ENCODE measurements at places on chromosomes 3 and 15.

- no peak for DNase-seq
Observed at GRCh38 chr3:169285057-169286033, 378.2 kb downstream of the MECOM start.

GRCh38 chr15:72202801-72203506 is 5.4 kb upstream of the GRAMD2A start:
- DNase-seq: no peak

DNA sequence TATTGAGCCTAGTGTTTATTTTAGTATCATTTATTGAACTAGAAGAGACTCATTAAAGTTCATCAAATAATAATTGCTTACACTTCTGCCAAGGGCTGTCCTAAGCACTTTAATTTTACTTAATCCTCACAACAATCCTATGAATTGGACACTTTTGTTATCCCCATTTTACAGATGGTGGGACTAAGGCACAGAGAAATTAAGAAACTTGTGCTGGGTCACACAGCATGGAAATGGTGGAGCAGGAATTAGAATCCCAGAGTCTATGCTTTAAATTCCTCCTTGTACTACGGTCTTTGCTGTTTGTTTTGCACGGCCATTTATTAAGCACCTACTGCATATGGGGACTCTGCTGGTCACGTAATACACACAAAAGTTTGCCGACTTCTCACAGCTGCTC is 7.9 kb downstream of the ATP2B2 start:
- DNase-seq: no peak

GRCh38 chr3:151896246-151897012 is 23.0 kb downstream of the SUCNR1 start:
- DNase-seq: no peak

GRCh38 chr15:89899295-89899945 is 5.6 kb upstream of the AP3S2 start:
- DNase-seq: no peak

DNA sequence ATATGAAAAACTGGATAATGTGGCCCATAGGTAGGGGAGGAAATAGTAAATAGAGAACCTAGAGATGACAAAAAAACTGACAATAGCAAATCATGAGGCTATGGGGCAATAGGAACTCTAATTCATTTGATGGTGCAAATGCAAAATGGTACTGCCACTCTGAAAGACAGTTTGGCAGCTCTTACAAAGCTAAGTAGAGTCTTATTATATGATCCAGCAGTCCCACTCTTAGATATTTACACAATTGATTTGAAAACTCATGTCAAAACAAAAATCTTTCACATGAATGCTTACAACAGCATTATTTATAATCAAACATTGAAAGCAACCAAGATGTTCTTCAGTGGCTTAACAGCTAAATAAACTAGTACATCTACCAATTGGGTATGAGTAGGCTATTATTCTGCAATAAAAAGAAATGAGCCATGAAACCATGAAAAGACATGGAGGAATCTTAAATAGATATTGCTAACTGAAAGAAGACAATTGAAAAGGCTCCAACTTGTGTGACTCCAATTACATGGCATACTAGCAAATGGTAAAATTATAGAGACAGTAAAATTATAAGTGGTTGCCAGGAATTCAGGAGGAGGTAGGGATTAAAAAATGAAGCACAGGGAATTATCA is 321.8 kb upstream of the STAC start:
- no peak for DNase-seq

DNA sequence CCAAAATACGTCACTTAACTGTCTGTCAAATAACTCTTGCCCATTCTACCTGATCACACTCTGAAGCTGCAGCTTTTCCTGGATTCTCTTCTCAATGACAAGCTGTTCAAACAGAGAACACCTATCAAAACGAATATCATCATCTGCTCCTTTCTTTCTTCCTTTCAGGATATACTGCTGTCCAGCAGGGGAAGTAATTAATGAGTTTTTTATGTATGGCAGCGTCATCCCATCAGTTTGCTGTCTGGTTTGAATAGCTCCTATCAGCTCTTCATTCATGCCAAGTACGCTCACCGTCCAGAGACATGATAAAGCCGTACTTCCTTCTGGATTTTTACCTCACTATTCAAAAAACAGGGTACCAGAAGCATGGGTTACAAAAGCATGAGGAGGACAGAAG is at the start of gene CHRM5:
Gene CHRM5 (plus strand): TSS at position 274 of the 400 bp plus-strand sequence. CDS start 94,221 bp downstream, outside the sequence.
- DNase-seq: no peak

- no peak for DNase-seq
Observed at GRCh38 chr3:133821767-133822638, 16.4 kb downstream of the SRPRB start.

DNA sequence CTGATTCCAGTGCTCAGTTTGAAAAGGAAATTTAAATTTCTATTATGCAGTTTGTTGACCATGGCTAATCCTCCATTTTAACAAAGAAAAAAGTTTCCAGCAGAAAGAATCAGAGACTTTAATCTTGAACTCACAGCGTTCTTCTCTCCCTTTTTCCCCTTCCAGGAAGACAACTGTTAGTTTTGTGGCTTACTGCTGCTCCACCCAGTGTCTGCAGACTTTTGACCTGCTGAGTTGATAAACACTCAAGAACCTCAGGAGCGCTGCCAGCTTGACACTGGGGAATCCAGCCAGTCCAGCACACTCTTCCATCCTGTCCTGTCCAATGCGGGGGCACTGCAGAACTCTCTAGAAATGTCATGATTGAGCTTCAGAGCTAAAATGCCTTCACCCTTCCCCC is 134.6 kb downstream of the LRRC28 start:
- DNase-seq: no peak

DNA sequence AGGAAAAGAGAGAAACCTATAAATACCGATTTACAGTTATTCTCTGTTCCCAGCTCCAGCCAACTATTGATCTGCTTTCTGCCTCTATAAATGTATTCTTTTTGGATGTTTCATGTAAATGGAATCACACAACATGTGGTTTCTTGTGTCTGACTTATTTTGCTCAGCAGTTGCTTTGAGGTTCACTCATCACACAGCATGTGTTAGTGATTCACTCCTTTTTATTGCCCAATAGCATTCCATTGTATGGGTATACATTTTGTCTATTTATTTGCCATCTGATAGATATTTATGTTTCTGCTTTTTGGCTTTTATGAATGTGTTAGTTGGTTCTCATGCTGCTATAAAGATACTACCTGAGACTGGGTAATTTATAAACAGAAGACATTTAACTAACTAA is 23.6 kb downstream of the CCR1 start:
- DNase-seq: no peak

GRCh38 chr3:4734454-4734853 is 241.3 kb downstream of the ITPR1 start:
- DNase-seq: no peak

DNA sequence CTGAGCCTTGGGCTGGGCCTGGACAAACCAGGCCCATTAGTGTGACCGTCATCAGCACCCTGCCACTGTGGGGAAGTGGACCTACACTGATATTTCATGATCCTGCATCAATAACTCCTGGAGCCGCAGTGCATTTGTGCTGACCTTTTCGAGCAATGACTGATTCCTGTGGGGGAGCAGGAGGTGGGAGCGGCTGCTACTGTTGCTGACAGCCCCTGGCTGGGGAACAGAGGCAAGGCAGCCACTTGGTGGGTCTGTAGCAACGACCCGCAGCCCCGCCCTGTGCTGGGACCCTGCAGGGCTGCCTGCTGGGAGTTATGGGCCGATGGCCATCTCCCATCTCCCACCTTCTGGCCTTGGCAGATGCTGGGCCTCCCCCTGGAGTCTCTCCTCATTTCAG is 42.1 kb downstream of the CCDC33 start:
- no peak for DNase-seq

DNA sequence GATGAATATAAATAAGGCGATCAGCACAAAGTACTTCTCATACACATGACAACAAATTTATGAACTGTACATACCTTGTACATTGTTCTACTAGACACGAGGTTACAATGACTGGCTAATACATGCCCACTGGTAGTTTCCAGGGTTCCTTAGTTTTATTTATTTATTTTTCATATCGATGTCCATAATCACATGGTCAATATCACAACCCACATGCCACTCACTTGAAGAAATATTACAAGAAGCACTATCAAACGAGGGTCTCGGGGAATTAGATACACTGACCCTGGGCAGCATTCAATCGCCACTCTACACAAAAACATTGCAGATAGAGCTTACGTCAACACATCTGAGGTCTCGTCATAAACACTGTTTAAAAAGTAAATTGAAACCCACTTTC is 21.2 kb upstream of the WNT5A start:
- DNase-seq: no peak

DNA sequence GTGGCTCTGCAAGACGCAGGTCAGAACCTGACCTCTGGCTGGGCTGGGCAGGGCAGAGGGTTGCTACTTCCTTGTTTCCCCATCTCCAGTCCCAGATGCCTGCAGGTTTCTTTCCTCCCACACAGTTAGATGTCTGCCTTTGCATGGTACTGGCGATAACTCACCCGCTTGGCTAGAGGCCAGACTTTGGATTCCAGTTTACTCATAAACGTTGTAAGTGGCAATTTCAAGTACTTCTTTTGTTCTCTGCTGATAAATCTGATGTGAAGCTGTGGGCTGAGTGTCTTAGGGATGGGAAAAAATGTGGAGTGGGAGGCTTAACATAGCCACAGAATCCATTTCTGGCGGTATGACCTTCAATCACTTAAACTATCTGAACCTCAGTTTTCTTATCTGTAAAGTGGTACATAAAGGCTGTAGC is 194.2 kb downstream of the EBLN2 start:
- no peak for DNase-seq

GRCh38 chr3:63557912-63558311 is 94.6 kb upstream of the SNTN start:
- DNase-seq: no peak

DNA sequence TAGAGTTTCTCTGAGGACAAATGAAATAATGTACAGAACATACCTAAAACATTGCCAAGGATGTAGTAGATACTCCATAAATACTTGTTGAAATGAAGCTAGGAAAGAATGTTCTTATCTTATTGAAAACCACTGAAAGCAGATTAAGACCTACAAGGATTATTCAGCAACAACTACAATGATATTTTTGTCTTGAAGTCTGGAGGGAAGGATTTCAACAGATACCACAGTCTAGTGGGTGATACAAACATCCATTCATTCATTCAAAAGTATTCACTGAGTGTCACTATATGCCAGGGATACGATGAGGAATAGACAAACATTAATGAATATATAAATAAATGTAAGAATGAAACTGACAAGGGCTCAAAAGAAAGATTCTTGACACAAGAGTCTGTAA is 74.7 kb upstream of the THBS1 start:
- DNase-seq: no peak

DNA sequence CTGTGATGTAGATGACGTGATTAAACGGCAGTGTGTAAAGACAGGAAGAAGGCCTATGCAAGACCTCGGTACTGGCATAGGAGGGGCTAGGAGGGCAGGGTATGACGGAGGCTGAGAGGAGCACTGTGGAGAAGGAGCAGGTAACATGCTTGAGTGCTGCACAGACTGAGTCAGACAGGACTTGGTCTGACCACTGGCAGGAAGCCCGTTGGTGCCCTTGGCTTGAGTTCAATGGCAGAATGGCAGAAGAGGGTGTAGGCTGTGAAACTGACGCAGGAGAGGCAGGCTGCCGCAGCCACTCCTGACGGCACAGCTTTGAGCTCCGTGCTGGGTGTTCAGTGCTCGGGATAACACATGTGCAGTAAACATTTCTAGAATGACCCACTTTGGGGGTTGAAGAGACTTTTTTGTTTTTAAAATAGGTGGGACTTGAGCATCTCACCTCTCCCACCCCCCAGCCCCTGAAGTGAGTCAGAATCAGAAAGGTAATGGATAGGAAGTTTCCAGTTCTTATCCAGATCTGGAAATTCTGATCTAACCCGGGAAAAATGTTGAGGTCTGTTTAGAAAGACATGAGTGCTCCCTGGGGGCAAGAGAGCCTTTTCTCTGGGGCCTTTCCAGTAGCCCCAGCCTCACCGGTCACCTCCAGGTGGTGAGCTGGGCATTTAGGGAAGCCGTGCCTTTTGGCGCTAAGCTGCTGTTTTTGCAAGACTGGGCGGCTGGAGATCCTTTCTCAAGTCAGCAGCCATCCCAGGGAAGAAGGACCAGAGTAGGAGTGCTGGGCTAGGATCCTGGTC is 126.4 kb downstream of the RPLP1 start:
- no peak for DNase-seq

- no peak for DNase-seq
Observed at GRCh38 chr3:42651248-42652091, 2.0 kb upstream of the ZBTB47 start.

DNA sequence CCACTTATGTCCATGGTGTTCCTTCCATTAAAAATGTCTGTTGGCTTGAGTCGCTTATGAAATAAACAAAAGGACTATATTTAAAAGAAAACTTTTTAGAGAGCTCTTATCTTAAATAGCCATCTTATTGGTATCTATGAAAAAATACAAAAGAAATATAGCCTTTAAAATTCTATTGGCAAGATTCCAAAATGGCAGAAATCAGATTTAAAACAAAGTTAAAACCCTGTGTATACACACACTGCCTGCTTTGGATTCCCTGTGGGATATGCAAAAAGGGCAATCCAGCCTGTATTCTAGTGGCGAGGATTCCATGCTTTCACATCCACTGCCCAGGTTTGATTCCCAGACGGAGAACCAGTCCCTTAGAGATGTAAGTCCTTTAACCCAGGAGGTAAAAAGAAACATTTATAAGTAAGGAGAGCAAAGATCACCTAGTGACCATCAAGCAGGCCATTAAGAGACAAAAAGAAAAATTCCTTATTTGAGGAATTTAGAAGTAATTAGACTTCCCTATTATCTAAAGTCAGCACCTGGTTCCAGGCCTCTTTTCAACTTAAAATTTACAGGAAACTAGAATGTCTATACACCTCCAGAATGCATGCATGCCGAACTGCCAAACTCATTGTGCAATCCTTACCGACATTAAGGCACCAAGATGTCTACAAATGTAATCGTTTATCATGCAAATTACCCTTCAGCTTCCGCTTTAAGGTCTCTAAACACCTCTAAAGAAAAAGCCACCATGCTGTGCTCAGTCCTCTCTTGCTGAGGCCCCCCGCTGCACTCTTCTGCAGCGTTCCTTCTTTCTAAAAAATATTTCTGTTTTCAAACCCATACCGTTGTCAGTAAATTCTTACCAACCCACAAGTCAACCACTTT is 69.6 kb upstream of the STRIT1 start:
- no peak for DNase-seq

GRCh38 chr3:157572559-157573270 is 69.5 kb upstream of the VEPH1 start:
- DNase-seq: peak; percentile 15

GRCh38 chr3:150371741-150372254 is 36.3 kb upstream of the TSC22D2 start:
- no peak for DNase-seq

DNA sequence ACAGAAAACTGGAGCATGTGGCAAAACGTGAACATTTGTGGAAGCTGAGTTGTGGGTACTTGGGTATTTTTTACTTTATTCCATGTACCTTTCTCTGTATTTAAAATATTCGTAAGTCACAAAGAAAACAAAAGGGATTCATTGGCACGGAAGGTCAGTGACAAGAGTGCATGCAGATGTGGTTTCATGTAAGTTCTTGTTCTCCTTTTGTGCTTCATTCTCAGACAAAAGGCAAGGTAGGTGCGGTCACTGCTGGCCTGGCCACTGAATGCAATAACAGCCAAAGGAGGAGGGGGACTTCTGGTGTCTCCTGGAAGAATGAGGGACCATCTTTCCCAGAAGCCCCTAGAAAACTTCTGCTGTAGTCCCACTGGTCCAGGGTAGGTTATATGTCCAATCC is 200.0 kb upstream of the TOPAZ1 start:
- DNase-seq: no peak

Data from CD4-positive, alpha-beta T cell treated with Interleukin-6 at 100 ng/mL for 8 hours (primary cell).